AG20443 (cell line): ENCODE measurements at places on chromosomes 1 and 21.

DNA sequence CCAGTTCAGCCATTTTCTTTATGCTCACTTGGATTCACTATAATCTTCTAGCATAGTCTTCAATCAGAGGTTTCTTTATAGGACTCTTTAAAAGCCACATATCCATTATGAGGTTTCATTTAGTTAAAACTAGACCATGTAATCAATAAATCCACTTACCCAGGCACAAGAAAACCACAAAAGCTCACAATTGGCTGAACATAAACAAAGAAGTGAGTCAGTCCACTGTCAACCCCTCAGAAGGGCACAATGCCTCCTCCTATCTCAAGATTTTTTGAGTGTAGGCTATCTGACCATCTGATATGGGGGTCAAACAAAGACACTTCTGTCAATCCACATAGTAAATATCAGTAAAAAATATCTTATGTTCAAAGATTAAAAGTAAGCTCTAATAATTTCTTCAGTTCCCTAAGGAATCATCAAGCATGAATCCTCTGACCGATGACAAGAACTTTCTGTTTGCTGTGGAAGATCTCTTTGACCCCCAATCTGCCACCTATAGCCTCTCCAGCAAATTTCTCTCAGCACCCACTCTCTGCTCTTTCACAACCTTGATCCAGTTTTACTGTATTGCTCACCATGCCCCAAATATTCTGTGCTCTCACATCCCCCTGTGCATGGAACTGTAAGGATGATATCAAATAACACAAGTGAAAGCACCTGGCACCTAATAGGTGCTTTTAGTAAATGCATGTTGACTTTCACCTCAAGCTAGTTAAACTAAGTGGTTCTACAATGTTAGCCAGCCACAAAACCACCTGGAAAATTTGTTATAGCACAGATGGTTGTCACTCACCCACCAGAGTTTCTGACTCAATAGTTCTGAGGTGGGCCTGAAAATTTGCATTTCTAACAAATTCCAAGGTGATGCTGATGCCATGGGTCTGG, 16.7 kb downstream of the RAB3B start:
- no peak for DNase-seq

DNA sequence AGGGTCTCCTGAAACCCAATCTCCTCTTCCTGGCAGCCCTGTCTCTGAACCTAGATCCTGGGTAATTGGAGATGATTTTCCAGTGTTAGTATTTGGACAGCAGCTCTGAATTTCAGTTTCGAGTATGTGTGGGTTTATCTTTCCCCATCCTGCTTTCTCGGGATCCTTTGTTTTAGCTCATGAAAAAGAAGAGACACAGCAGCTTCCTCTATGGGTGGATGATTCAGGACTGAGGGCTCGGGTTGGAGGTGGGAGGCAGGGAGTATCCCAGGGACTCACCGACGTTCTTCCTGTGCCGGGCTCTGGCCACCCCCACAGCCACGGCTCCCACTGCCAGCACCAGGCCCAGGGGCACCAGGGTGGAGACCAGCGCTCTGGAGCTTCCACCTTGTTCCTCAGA, 10.4 kb upstream of the FCMR start:
- DNase-seq: no peak

GRCh38 chr1:29896791-29897714, 660.7 kb downstream of the PTPRU start:
- DNase-seq: no peak

GRCh38 chr21:44434568-44434925, 20.8 kb upstream of the LRRC3 start:
- no peak for DNase-seq

GRCh38 chr1:214224611-214225354, 56.2 kb upstream of the SMYD2 start:
- DNase-seq: peak; percentile 43
